Caco-2 (cell line): ENCODE measurements at places on chromosomes 2 and 18. TPM values are rescaled to one million over a fixed set of nuclear protein-coding genes. Genes with fewer than 3 reads are reported as not detected.
A peak's percentile ranks its signal among the peaks of the same experiment; 100 is the strongest.

- no peak for DNase-seq
These were observed 301.8 kb downstream of the XIRP2 start for GRCh38 chr2:167190053-167190452.

DNA sequence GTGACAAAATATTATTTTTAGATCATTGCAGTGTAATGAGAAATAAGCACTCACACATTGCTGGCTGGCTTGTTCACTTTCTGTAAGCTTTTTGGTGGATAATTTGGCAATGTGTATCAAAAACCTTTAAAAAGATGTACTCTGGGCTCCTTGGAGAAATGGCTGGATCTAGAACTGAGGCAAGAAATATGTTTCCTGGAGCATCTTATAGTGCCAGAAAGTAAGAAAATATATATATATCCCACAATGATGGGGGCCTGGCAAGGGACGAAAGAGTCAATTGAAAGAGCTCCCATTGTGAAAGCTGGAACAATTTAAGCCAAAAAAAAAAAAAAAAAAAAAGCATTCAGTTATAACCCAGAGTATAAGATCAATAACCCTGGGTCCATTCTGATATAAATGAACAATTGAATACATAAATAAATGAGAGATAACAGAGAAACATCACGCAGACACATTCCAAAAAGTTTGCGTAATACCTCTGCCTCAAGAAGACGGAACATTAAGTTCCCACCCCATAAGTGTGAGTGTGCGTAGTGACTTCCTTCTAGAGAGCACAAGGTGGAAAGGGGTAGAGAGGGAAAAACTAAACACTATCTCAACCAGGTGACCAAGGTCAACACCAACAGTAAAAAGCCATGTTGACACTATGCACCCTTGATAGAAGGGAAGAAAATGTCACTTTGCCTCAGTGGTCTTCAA, 77.5 kb downstream of the BIN1 start:
- no peak for DNase-seq

GRCh38 chr2:20976527-20976926, 67.3 kb downstream of the APOB start:
- DNase-seq = no peak

DNA sequence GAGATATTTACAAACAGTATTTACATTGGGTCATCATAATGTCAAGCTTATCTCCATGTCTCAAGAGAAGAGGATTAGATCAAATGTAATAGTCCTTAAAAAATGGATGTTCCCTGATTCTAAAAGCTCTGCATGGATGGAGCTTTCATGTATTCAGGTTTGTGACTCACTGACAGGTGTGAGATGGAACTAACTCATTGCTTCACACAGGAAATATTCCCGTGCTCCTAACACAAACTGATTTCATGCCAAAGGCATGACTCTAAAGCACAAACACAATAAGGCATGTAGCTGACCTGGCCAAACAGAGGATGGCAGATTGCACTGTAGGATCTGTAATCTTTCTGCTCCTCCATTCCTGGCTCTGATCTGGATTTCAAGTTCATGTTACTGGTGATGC, 110.0 kb downstream of the ALK start:
- peak; percentile 20 for DNase-seq

GRCh38 chr2:45382744-45383143, 228.3 kb downstream of the SRBD1 start:
- no peak for DNase-seq

Gene SP5
- 149 and 161 TPM in 2 replicates for total RNA-seq

Gene LAMA3
- total RNA-seq = 34.6 and 37.9 TPM in 2 replicates

Gene FNDC4
- 2.4 and 2.5 TPM in 2 replicates for total RNA-seq

Gene TGOLN2
- 109 and 119 TPM in 2 replicates for total RNA-seq

Gene ITSN2
- total RNA-seq = 42.8 and 49.4 TPM in 2 replicates

Gene PGAP1
- total RNA-seq = 5.6 and 6.4 TPM in 2 replicates

Gene CIB4
- total RNA-seq = not detected in 2 replicates
